ENCODE measurements at places on chromosomes 2 and 18.

DNA sequence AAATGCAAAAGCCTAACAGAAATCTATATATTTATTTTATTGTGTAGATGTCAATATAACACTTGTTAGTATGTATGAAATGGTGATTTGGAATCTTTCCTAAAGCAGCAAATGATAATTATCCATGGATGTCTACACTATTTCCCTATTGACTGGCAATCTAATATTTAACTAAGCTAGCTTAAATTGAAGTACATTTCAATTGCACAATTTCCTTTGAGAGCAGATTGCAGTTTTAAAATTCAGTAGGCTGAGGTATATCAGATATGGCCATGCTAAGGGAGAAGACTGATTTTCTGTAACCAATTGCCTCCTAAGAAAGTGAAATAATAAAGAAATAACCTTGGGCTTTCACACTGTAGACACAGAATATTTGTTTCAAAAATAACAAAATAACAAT lies 90.1 kb upstream of the KCNJ3 start:
- no peak for DNase-seq

- DNase-seq: no peak
These were observed 282.7 kb downstream of the DCDC2C start for GRCh38 chr2:3986063-3986462.

DNA sequence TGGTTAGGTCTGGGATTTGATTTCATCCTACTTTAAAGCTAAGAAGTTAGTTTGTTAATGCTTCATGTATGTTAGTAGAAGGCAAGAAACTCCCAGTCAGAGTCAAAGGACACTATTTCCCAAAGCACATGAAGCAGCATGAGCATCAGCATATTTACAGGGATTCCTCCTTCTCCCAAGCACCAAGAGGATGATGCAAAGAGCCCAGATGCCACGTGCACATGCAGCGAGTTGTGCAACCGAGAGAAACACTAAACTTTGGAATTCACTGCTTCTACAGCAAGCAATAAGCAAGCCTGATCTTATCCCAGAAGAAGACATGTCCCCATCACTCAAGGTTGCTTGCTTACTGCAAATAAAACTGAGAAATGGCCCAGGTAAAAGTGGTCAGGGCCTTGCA lies 32.5 kb downstream of the CPO start:
- DNase-seq: no peak

- DNase-seq: no peak
These were observed 45.5 kb downstream of the TWSG1 start for GRCh38 chr18:9380101-9380500.

GRCh38 chr18:42719221-42719620 lies 396.3 kb downstream of the RIT2 start:
- no peak for DNase-seq

DNA sequence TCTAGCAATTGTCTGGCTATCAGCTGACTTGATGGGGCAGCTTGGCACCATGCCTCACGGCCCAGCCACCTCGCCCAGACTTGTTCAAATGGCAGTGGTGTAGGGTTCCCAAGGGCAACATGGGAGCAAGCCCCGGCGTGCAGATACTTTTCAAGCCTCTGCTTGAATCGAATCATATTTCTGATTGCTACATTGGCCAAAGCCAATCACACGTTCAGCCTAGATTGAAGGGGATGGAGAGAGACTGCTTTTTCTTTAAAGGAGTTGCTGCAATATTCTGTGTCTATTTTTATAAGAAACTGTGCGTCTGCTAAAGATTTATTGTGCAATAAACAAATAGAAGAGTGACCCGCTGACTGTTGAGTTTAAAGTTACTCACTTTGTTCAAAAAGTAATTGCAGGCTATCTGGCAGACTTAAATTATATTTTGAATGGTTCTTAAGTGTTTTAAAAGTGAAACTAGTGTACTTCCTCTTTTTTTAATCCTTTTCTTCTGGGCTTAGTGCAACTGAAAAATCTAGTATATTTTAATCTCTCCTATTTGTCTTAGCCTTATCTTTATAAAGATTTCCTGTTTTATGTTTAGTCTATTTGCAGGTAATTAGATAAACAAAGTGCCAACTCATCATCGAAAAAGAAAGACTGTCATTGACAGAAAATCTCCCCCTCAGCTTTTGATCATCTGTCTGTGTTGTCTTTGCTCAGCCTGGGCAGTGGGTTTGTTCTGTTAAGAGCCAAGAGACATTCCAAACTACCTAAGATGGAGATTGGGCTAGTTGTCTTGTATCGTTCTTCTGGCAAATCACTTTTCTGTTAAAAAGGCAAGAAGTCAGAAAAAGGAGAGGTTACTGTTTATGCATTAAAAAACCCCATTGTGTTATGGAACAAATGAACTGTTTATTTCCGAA lies 156.1 kb downstream of the TPGS2 start:
- DNase-seq: no peak

DNA sequence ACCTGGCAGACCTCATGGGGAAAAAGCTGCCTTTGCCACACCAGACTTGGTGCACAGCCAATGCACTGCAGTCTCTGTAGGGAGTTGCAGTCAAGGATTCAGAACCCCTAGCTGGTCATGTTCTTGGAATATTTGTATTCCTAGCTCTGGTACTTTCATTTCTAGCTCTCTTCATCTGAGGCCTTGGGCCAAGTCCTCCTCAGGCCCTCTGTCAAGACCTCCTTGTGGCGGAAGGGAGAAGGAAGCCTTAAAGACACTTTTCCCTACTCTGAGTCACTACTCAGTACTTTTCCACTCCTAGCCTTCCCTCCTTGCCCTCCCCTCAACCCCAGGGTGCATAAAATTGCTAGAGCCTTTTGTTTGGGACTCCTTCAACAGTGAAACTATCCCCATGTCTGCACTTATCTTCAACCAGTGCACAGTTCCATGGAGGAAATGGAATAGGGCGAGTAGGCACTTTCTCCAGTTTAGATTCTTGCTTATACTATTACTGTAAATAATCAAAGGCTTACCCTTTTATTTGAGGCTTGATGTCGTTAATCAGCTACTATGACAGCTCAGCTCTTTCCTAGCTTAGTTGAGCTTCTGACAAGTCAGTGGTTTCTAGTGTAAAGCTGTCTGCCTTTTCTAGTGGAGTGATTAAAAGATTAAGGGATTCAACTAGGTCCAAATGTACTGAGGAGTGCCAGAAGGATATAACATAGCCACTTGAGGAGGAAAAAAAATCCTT lies 15.8 kb downstream of the M1AP start:
- DNase-seq: no peak

DNA sequence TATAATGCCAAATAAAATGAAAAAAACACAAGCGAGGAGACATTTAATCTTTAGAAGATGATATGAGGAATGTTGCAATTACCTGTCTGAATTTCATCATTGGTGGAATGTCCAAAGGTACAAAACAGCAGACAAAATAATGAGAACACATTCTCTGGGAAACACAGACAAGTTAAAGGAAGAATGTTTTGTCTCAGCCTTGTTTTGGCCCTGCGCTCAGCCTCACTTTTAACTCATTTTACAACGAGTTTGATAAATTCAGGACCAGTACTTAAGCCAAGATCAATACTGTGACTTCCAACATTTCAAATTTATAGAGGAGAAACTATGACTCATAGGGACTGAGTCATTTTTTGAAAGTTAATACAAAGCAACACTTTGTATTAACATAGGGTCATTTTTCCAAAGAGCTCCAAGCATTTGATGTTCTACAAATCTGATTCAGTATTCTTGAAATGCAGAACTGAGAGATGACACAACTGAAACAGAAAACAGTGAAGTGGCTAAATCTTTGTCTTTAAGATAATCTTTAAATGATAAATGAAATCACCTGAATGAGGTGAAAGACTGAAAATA lies 833.2 kb upstream of the CHAC2 start:
- no peak for DNase-seq

GRCh38 chr2:166106431-166107015 lies 21.3 kb downstream of the SCN1A start:
- DNase-seq: no peak

DNA sequence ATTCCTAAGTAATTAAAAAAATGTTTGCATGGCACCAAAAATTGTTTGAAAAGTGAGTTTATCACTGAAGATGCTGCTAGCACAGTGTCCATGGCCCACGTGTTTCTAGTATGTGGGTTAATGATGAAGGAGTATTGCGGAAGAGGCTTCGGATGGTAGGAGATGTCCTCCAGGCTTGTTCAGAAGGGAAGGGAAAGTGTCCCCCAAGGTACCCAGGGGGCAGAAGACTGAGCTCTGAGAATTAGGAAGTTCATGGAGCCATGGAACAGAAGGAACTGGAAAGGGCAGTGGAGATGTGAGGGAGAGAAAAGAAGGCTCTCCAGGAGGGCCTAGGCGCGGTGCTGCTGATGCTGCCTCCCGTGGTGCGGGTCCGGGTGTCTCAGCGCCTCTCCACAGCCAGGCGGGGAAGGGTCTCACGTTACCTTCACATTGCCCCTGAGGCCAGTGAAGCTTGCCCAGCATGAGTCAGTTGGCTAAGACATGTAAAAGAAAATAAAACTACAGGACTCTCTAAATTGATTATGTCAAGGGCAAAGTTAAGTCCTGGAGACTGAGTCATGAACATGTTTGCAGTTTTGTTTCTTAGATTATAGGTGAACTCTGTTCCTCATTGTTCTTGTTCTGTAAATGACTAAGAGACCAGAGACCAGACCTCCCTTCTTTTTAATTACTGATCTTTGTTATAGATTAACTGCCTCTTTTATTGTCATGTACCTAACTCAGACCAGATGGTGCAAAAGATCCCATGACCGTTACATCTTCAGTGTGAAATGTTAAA lies 89.0 kb downstream of the MTCL1 start:
- DNase-seq: no peak

GRCh38 chr2:105750735-105751134 lies 6.0 kb downstream of the NCK2 start:
- no peak for DNase-seq

DNA sequence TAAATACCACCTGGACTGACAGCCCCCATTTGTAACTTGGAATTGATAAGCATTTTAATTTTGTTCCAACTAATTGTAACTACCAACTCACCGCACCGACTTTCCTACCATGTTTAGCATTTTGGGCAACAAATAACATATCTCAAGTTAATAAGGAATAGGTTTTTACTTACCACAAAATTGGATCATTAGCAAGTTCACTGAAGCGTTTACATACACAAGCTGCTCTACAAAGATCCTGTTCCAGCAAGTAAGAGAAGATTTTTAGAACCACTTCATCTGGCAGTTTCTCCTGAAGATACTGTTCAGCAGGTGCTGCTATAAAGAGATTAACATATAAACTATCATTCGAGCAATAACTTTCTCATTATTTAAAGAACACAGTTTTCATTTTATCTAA lies 55.7 kb downstream of the MSH6 start:
- no peak for DNase-seq

GRCh38 chr2:150698016-150698661 lies 210.7 kb upstream of the RND3 start:
- no peak for DNase-seq

GRCh38 chr2:23536326-23536725 lies 151.3 kb downstream of the KLHL29 start:
- DNase-seq: no peak

DNA sequence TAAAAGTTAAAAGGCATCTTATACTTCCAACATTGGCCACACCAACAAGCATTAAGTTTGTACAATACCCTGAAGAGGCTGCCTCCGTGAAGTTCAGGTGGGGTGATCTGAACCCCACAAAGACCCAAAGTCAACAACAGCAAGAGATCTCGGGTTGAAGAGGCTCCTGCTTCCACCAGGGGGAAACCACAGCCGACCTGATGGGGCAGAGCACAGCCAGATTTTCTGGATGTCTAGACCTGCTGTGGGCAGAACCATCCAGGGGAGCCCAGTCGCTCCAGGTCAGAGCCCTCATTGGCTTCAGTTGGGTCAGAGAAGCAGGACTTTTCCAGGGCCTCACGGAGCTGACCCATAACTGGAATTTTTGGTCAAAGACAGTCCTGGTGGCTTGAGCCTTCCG lies 66.5 kb upstream of the ACKR3 start:
- no peak for DNase-seq

DNA sequence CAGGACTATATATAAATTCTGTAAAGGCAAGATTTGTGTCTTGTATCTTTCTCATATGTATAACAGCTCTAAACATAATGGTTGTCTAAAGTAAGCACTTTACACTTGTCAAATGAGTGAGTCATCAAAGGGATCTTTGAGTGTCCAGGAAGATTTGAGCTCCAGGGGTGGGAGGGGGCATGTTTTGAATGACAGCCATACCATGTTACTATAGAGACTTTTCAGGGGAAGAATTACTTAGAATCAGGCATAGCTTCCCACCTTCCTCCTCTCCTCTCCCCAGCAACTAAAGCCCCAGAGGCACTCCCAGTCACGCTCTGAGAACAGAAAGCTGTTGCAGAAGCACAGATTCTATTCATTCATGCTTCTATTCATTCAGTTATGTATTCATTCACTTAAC lies 65.8 kb upstream of the ALK start:
- no peak for DNase-seq

DNA sequence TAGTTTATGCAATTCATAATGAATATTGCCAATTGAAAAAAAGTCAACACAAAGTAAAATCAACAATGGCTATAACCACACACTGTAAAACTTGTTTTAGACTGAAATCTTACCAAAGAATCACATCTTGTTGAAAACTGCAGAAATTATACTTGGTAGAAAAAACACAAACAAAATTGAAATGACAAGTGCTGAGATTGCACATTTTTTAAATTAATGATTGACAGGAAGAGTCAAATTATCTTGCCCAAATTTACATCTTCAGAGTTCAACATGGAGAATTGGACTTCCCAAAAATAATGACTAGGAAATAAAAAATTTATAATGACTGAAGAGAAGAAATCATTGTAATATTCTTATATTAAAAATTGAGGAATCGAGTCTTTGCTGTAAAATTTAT lies 84.6 kb upstream of the TTC39C start:
- DNase-seq: no peak

DNA sequence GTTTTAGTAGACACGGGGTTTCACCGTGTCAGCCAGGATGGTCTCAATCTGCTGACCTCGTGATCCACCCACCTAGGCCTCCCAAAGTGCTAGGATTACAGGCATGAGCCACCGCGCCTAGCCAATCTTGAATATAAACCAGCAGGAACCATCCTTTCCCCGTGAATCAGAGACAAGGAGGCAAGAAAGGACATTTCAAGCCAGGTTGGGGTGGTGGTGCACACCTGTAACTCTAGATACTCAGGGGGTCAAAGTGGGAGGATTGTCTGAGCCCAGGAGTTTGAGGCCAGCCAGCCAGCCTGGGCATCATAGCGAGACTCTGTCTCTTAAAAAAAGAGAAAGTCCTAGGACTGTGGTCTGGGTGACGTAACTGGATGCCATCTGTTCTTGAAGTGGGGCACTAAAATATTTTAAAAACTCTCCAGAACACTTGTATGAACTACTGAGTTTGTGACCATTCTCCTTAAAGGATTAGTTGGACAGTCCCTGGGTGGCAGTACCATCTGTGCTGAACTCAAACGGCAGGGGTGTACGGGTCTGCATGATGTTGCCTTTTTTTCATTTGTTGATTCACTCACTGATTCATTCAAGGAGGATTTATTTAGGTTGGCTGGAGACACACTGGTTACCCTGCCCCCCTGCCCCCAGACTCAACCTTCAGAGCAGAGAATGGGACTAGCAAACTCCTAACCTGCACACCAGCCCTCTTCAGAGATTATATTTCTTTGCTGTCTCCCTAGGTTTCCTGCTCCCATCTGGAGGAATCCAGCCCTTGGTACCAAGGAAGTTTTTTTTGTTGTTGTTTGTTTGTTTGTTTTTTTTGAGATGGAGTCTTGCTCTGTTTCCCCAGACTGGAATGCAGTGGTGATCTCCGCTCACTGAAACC lies 2.9 kb upstream of the TLX2 start:
- DNase-seq: no peak

Measured in stimulated activated CD4-positive, alpha-beta T cell treated with anti-CD3 and anti-CD28 coated beads, Interleukin-12 subunit alpha, Interleukin-12 subunit beta, amount 100 ng/mL, for 48 hours (primary cell).